Endodermal cell (in vitro differentiated cells): ENCODE measurements at places on chromosomes 2 and 18. TPM values are rescaled to one million over a fixed set of nuclear protein-coding genes. Genes with fewer than 3 reads are reported as not detected.

The GAL3ST2 gene
- 0.55 to 0.91 TPM (median 0.77 TPM) in 3 replicates for total RNA-seq

DNA sequence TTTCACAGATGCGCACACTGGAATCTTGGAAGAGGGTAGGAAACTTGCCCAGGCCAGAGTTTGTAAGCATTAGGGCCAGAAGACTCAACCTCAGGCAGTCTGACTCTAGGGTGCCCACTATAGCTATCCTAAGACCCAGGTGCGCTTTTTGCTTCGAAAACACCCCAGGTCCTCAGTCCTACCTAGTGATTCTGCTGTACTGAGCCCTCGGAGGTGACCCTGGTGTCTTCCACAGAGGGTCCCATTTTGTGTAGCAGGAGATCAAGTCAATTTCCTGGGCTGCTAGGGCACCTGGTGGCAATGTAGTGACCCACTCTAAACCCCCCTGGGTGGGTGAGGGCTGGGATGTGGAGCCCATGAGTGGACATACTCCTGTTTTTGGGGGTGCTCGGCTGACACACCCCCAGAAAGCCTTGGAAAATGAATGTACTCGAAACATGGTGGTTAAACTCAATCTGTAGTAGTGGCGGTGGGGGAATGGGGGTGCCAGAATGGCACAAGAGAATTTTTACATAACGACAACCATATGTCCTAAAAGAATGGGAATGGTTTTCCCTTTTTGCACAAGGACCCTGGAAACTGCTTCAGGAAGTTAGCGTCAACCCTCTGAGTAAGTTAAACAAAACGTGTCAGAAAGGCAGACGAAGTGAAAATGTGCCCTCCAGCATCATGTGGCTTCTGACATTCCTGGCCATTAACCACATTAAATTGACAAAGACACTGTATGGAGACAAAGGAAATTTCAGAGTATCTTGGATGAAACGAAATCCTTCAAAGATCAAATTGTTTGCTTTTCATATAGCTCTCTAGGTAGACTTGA is 218.0 kb upstream of the COPS8 start:
- no peak overlapping the region for H3K4me3 ChIP-seq
- peaks cover 3% of the 10 kb centered on the region for H3K4me1 ChIP-seq
- no peaks in the 10 kb centered on the region for H3K36me3 ChIP-seq
- H3K27ac ChIP-seq = no peak overlapping the region
- H3K27me3 ChIP-seq = no peaks in the 10 kb centered on the region

- H3K36me3 ChIP-seq = no peaks in the 10 kb centered on the region
- no peak overlapping the region for H3K4me3 ChIP-seq
- H3K27ac ChIP-seq = no peak overlapping the region
- H3K4me1 ChIP-seq = peaks cover 4% of the 10 kb centered on the region
- no peak for DNase-seq
- no peaks in the 10 kb centered on the region for H3K27me3 ChIP-seq
Measured at GRCh38 chr18:23735021-23735464, 45.8 kb downstream of the LAMA3 start.

The IL1F10 gene
- total RNA-seq = not detected in 2 replicates

DNA sequence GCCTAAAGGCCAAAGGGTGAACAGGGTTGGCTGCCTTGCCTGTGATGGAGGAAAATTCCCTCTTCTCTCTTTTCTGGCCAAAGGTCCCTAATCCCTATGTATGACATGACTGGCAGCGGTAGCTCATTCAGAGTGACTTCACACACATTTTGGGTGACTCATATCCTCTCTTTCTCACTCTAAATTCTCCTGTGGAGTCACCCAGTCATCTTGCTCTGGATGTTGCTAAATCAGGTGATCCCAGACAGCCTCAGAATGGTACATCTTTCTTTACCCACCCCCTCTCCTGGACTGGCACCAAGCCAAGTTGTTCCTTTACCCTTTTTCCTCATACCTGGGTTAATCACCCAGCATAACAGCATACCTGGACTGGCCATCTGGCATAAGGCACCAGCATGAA is 77.2 kb downstream of the NEURL3 start:
- no peaks in the 10 kb centered on the region for H3K27me3 ChIP-seq
- H3K27ac ChIP-seq = no peak overlapping the region
- peak; percentile 33 for DNase-seq

DNA sequence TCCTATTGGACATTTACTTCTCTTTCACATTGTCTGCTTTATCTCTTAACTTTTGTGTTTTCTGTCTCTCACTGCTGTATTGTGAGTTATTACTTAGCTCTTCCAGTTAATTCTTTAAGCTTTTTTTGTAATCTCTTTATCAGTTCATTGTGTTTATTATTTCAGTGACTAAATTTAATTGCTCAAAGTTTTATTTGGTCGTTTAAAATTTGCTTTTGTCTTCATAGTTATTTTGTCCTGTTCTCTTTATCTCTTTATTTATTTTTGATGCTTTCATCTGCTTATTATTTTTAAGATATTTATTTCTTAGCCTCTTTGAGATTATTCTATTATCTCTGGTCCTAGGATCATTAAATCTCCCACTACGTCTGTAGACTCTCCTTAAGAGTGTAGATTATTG is 268.6 kb downstream of the ALPK2 start:
- H3K27ac ChIP-seq = no peak overlapping the region
- H3K4me3 ChIP-seq = no peak overlapping the region
- DNase-seq = no peak

GRCh38 chr2:219111375-219112061 is 49.1 kb downstream of the NHEJ1 start:
- no peak overlapping the region for H3K4me3 ChIP-seq
- H3K27ac ChIP-seq = no peak overlapping the region
- peaks cover 6% of the 10 kb centered on the region for H3K4me1 ChIP-seq
- no peaks in the 10 kb centered on the region for H3K36me3 ChIP-seq
- no peaks in the 10 kb centered on the region for H3K27me3 ChIP-seq

- H3K27me3 ChIP-seq = peaks cover 17% of the 10 kb centered on the region
- DNase-seq = peak; percentile 86
- H3K4me3 ChIP-seq = peak overlapping the region; percentile 68
- H3K4me1 ChIP-seq = no peaks in the 10 kb centered on the region
- no peak overlapping the region for H3K27ac ChIP-seq
Measured at GRCh38 chr18:77087393-77088141, 45.0 kb downstream of the MBP start.

DNA sequence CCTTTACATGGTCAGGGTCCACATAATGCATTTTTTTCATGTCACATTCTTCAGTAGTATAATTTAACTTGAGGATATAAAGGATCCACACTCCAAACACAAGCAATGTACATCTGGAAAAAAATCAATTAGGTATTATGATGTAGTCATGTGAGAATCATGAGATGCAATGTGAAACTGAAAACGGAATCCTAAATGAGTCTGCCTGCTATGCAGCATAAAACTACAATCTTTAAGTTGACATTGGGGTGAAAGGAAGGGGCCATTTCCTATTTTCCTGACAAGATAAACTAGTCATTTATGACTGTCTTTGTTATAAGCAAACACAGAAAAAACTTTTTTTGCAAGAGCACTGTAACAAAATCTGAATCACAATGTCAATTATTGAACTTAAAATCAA is 27.6 kb downstream of the ST3GAL5 start:
- no peak for DNase-seq
- no peak overlapping the region for H3K4me3 ChIP-seq
- peaks cover 63% of the 10 kb centered on the region for H3K36me3 ChIP-seq
- H3K27ac ChIP-seq = no peak overlapping the region

- H3K4me1 ChIP-seq = no peaks in the 10 kb centered on the region
- no peak overlapping the region for H3K4me3 ChIP-seq
- H3K36me3 ChIP-seq = peaks cover 78% of the 10 kb centered on the region
- no peaks in the 10 kb centered on the region for H3K27me3 ChIP-seq
- H3K27ac ChIP-seq = no peak overlapping the region
Measured at GRCh38 chr2:74168739-74169138, 9.9 kb downstream of the MOB1A start.

DNA sequence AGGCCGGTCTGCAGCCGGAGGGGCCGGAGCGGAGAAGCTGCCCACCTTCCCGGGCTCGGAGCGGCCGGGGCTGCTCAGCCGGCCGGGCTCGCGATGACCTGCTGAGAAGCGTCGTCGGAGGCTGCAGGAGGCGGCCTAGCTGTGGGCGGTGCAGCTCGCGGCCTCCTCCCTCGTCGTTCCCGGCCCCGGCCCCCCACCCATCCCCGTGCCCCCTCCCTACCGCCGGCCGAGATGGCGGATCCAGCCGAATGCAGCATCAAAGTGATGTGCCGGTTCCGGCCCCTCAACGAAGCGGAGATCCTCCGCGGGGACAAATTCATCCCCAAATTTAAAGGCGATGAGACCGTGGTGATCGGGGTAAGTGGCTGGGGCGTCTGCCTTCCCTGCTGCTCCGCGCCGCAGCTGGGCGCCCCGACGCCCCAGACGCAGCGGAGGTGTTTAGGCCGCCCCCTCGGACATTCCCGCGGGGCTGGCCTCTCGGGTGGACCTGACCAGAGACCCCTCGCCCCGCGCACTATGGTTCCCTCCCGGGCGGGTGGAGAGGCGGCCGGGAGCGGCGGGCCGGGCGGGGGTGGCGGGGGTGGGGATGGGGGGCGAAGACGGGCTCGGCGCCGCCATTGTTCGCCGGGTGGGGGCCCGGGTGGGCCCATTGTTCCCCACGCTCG is 492 bp downstream of the KIF5C start:
- peak; percentile 52 for DNase-seq
- no peaks in the 10 kb centered on the region for H3K4me1 ChIP-seq
- H3K27me3 ChIP-seq = peaks cover 24% of the 10 kb centered on the region
- peak overlapping the region; percentile 85 for H3K4me3 ChIP-seq
- no peaks in the 10 kb centered on the region for H3K36me3 ChIP-seq
- no peak overlapping the region for H3K27ac ChIP-seq

- no peak overlapping the region for H3K27ac ChIP-seq
- no peaks in the 10 kb centered on the region for H3K4me1 ChIP-seq
- H3K27me3 ChIP-seq = no peaks in the 10 kb centered on the region
- no peak overlapping the region for H3K4me3 ChIP-seq
Measured at GRCh38 chr2:11406958-11407381, 59.0 kb downstream of the E2F6 start.

The NEU2 gene
- total RNA-seq = not detected in 3 replicates

DNA sequence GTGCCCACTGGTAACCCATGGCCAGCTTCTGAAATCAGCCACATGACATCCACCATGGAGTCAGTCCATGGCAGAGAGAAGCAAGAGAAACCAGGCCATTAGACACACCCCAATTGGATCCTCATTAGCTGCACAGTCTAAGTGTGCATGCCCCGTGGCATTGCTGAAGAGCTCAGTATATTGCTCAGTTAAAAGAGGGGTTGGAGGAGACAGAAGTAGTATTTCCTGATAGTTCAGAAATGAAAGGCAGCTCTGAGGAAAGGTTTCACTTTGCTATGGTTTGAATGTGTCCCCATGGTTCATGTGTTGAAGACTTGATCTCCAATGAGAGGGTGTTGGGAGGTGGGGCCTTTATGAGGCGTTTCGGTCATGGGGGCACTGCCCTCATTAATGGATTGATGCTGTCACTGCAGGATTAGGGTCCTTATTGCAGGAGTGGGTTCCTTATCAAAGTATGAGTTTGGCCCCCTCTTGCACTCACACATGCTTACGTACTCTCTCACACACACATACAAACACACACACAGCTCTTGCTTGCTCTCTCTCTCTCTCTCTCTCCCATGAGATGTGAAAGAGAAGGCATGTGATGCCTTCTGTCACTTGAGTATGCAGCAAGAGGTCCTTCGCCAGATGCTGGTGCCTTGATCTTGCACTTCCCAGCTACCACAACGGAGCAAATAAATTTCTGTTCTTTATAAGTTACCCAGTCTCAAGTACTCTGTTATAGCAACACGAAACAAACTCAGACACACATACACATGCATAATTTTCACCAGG is 58.0 kb downstream of the TMEM163 start:
- no peaks in the 10 kb centered on the region for H3K4me1 ChIP-seq
- no peak overlapping the region for H3K27ac ChIP-seq
- H3K27me3 ChIP-seq = peaks cover 73% of the 10 kb centered on the region

The PRADC1 gene
- 8.8 and 9.4 TPM in 2 replicates for total RNA-seq

GRCh38 chr18:69845593-69846506 is 101.8 kb downstream of the CD226 start:
- no peak overlapping the region for H3K4me3 ChIP-seq
- H3K4me1 ChIP-seq = no peaks in the 10 kb centered on the region
- DNase-seq = no peak
- no peaks in the 10 kb centered on the region for H3K36me3 ChIP-seq
- H3K27me3 ChIP-seq = no peaks in the 10 kb centered on the region

GRCh38 chr2:94861308-94862152 is 9.7 kb upstream of the TEKT4 start:
- H3K36me3 ChIP-seq = no peaks in the 10 kb centered on the region
- no peak overlapping the region for H3K4me3 ChIP-seq
- H3K27ac ChIP-seq = no peak overlapping the region
- peaks cover 55% of the 10 kb centered on the region for H3K27me3 ChIP-seq
- no peak for DNase-seq

GRCh38 chr18:60978338-60978737 is 354.9 kb upstream of the CDH20 start:
- no peak overlapping the region for H3K4me3 ChIP-seq
- H3K27ac ChIP-seq = no peak overlapping the region
- no peaks in the 10 kb centered on the region for H3K4me1 ChIP-seq
- no peaks in the 10 kb centered on the region for H3K27me3 ChIP-seq
- DNase-seq = no peak

DNA sequence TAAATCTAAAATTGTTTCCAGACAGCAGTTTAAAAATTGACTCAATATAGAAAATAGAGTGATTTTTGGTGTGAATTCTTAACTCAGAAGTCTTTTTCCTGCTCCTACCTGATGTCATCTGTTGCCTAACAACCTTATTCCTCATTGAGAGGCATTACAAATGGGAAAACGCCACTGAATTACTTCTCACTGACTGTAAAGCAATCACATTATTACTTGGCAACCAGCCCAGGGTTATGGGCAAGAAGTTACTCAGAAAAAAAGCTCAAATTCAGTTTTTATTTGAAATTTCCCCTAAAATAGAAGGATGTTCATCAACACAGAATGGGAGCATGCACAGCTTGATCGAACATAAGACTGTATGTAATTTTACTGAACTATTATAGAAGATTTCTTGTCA is 201.8 kb upstream of the GULP1 start:
- H3K27ac ChIP-seq = no peak overlapping the region
- H3K27me3 ChIP-seq = no peaks in the 10 kb centered on the region
- H3K4me1 ChIP-seq = no peaks in the 10 kb centered on the region

- no peak overlapping the region for H3K27ac ChIP-seq
- no peaks in the 10 kb centered on the region for H3K27me3 ChIP-seq
- no peaks in the 10 kb centered on the region for H3K36me3 ChIP-seq
- no peak overlapping the region for H3K4me3 ChIP-seq
- DNase-seq = no peak
Measured at GRCh38 chr2:192122141-192122540, 72.6 kb downstream of the TMEFF2 start.

GRCh38 chr18:39611381-39612100 is 2045.9 kb upstream of the CELF4 start:
- H3K36me3 ChIP-seq = no peaks in the 10 kb centered on the region
- H3K27me3 ChIP-seq = no peaks in the 10 kb centered on the region
- H3K4me1 ChIP-seq = no peaks in the 10 kb centered on the region
- H3K27ac ChIP-seq = no peak overlapping the region
